ENCODE measurements at places on chromosomes 7 and 10.

GRCh38 chr7:28130277-28130676 lies 50.3 kb downstream of the JAZF1 start:
- DNase-seq: no peak

- peak; percentile 33 for DNase-seq
These were observed 14.5 kb upstream of the LRRC4 start for GRCh38 chr7:128045766-128046165.

DNA sequence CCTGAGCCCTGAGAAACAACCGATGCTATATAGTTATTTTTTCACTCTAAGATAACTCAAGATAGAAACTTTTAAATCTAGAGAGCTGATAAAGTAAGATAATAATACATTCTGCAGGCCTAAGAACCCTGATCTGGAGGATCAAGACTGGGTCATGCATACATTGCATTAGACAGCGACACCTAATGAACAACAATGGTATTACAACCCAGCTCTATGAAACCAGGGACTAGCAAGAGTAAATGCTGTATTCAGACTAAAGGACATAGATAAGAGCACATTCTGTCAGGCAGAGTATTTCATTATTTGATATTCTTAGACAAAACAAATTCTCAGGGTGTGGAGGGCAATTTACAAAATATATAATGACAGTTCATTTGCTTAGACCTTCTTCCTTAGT lies 148.6 kb downstream of the GRK5 start:
- DNase-seq: no peak

DNA sequence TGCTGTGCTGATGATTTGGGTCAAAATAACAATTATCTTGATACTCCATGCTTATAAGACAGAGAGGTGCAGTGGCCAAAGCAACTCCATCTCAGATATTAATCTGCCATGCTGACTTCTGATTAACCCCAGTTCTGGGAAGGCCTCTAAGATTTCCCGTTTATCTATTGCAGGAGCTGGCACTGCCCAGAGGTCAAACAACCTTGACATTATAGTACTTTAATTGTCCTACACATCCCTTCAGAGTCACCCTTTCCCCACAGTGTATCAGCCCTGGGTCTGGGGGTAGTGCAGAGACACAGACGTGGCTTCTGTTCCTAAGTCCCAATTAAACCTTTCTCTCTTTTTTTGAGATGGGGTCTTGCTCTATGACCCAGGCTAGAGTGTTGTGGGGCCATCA lies 63.8 kb downstream of the PARD3 start:
- no peak for DNase-seq

- DNase-seq: no peak
These were observed 60.6 kb downstream of the C1GALT1 start for GRCh38 chr7:7242899-7243298.

DNA sequence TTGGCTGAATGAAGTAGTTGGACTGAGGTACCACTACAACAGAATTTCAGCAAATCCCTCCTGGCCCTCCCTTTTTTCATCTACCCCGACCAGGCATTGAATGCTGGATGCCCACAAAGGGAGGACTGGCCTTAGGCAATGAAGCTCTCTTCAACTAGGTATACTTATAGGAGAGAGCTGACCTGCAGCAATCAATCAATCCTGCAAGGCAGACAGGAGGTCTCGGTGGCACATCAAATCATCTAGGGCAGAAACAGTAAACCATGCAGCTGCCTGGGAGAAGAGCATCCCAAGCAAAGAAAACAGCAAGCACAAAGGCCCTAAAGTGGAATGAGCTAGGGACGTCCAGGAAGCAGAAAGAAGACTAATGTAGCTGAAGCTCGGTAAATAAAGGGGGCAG lies 2.4 kb upstream of the ABRAXAS2 start:
- no peak for DNase-seq

- DNase-seq: no peak
These were observed 4.3 kb upstream of the ANKRD61 start for GRCh38 chr7:6026820-6027311.

DNA sequence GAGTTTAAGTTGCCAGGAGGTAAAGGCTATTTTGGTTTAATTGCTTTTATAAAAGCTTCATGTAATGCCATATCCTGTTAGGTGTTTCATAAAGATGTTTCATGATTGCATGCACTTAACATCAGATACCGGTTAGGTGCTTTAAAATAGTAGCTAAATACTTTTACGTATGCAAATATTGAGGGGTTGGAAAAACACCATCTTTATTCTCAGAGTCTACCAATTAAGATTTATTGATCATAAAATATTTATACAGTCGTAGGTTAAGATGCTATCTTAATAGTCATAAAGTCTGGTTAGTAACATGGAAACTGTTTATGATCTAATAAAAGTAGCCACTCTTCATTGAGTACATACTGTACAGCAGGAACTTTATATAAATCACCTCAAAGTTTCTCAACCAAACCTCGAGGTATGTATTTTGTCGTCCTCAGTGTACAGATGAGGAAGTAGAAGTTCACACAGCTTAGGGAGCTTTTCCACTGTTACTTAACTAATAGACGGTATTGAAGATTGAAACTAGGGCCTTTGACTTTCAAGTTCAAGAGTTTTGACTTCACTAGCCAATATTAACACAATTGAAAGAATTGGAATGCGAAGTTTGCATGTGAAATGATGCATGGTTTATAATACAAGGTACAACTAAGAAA lies 897.1 kb downstream of the GATA3 start:
- DNase-seq: no peak

GRCh38 chr10:113554214-113554613 lies 1.4 kb downstream of the HABP2 start:
- DNase-seq: no peak

DNA sequence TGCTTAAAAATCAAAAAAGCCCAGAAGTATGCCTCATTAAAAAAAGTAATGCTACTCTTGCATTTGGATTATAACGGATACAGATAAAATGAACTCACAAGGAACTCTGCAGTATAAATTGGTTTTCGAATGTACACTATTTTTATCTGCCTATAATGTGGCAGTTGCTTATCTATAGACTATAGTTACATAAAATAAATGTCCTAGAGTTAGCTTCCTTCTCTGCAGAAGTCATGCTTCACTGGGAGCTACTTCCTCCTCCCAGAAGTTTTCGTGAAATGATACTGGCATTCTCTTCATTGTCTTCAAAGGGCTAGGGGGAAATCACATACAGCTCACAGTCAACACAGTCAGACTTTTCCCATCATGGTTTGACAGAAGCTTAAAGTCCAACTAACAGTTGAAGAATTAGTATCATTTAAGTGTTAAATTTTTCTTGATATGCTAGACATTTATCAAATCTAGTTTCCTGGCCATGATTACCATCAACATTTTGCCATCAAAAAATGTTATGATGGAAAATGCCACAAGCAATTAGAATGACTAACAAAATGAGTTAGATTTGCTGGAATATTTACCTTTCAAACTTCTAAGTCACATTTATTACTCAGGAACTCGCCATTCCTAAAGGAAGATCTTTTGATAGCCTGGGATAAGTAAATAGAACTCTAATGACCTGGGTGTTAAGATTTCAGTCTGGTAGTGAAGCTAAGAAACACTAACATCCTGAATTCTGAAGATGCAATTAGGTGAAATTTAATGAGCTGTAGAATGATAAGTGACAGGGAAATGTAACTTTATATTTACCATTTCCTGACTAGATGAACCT lies 87.3 kb upstream of the TRIL start:
- no peak for DNase-seq

DNA sequence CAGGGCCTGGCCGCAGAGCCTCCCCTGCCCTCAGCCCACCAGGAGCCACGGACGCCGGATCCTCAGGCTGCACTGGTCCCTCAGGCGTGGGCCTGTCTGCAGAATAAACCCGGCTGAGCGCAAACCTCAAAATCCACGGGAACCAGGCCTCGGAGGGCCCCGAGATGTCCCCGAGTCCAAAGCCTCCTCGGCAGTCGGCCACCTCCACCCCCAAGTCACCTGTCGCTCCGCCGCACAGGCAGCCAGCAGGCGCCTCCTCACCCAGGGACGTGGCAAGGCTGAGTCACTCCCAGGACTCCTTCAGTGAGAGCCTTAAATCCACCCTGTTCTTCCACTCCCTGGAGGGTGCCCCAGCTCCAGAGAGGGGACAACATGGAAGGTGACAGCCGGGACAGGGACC lies 33.2 kb downstream of the STK32C start:
- DNase-seq: no peak

DNA sequence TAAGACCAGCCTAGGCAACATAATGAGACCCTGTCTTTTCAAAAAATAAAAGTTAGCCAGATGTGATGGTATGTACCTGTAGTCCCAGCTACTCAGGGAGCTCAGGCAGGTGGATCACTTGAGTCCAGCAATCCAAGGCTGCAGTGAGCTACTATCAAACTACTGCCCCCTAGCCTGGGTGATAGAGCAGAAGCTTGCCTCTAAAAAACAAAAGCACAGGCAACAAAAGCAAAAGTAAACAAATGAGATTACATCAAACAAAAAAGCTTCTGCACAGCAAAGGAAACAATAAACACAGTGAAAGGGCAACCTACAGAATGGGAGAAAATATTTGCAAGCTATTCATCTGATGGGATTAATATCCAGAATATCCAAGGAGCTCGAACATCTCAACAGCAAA lies 65.4 kb downstream of the FANK1 start:
- DNase-seq: no peak

DNA sequence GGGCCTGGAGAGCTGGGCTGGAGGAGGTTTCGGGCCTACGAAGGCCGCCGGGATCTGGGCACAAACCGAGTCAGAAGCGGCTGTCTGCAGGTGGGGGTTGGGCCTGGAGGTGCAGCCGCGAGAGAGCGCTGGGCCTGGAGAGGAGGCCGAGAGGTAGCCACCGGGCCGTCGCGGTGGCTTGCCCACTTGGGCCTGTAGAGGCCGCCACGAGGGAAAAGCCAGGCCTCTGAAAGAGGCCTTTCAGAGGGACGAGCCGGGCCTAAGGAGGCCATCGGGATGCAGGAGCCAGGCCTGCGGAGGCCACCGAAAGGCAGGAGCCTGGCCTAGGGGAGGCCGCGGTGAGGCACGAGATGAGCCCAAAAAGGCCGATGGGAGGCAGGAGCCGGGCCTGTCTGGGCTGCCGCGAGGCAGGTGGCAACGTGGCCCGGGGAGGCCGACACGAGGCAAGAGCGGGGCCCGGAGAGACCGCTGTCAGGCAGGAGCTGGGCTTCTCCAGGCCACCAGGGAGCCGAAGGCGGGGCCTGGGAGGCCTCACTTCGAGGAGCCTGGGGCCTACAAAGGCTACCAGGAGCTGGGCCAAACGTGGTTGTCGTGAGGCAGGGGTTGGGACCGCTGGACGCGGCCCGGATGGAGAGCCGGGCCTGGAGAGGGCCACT lies 25.6 kb downstream of the MDH2 start:
- no peak for DNase-seq

DNA sequence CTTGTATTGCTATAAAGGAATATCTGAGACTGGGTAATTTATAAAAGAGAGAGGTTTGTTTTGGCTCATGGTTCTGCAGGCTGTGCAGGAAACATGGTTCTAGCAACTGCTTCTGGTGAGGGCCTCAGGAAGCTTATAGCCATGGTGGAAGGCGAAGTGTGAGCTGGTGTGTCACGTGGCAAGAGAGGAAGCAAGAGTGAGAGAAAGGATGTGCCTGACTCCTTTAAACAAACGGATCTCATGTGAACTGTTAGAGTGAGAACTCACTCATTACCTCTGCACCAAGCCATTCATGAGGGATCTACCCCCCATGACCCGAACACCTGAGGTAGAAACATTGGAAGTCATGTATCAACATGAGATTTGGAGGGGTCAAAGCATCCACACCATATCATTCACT lies 7.7 kb upstream of the ITPRIP start:
- DNase-seq: no peak

- no peak for DNase-seq
These were observed 232.0 kb upstream of the NRP1 start for GRCh38 chr10:33566426-33566825.

DNA sequence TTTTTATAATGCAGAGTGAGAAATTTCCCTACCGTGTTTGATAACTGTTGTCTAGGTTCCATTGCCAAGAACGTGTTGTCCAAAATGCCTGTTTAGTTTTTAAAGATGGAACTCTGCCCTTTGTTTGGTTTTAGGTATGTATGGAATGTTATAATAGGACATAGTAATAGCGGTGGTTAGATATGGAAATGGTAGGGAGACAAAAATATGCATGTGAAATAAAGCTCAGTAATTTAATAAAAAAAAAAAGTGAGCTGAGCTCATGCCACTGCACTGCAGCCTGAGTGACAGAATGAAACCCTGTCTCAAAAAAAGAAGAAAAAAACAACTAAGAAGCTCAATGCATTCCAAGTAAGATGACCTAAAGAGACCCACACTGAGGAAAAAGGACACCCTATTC lies 72.9 kb downstream of the ZNF783 start:
- DNase-seq: no peak

DNA sequence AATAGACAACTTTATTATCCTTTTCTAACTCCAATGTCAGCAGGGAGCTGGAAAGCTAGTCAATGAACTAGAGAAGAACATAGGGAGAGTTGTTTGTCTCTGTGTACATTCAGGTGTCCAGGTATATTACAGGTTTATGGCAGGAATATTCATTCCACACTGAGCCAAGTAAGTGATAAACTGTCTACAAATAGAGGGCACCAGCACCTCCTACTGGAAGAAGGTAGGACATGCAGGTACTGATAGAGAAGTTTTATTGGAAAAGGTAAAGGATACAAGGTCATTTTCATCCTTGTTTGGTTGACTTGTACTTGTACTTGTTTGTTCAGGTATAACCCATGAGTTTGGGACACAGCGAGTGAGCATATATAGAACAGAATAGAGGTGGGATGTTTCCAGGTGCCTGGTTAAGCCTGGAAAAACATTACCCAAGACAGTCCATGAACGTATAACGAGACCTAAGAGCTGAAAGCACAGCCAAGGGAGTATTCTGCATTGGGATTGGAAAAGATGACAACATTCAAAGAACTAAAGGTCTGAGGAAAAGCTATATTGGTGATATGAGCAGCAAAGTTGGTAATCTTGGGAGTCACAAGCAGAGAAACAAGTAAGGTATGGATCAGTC lies 61.4 kb upstream of the PPP1R3C start:
- no peak for DNase-seq

GRCh38 chr10:119333146-119333792 lies 125.9 kb downstream of the GRK5 start:
- DNase-seq: no peak

- no peak for DNase-seq
These were observed 363.8 kb upstream of the SHH start for GRCh38 chr7:156176039-156176438.

GRCh38 chr10:69223028-69223342 lies 2.9 kb downstream of the HKDC1 start:
- no peak for DNase-seq

- no peak for DNase-seq
These were observed 86.6 kb downstream of the ADARB2 start for GRCh38 chr10:1650542-1651269.

- peak; percentile 21 for DNase-seq
These were observed 41.1 kb downstream of the SIRT1 start for GRCh38 chr10:67925449-67926005.

GRCh38 chr10:110973400-110973799 lies 54.0 kb downstream of the SHOC2 start:
- DNase-seq: no peak

DNA sequence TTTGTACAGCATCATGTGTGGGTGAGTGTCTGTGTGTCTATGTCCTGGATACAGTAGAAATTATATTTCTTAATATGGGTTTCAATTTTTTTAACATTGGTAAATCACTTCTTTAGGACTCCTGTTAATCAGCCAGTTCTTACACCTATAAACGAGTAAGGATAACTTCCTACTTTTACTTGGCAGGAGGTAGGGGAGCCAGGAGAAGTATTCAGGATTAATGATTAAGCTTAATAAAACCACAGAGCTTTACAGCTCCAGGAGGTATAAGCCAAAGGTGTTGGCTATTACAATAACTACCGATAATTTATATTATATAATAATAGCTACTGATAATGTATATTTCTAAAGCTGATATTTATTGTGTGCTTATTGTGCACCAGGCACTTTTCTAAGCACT lies 1.7 kb upstream of the FAM3C start:
- DNase-seq: no peak

Data from stromal cell of bone marrow (primary cell).